Natural killer cell (primary cell): ENCODE measurements at places on chromosomes 1 and 21. TPM values are rescaled to one million over a fixed set of nuclear protein-coding genes. Genes with fewer than 3 reads are reported as not detected.

The C4BPA gene
- not detected for total RNA-seq

The BRDT gene
- total RNA-seq: not detected

The CNN3 gene
- total RNA-seq: 0.55 TPM

The CCDC17 gene
- total RNA-seq: 4.5 TPM

The PIK3R3 gene
- total RNA-seq: 5.2 TPM

The CD48 gene
- 223 TPM for total RNA-seq

The OR2L8 gene
- 1.1 TPM for total RNA-seq

The FAM177B gene
- total RNA-seq: not detected

The ESRRG gene
- not detected for total RNA-seq

The FALEC gene
- total RNA-seq: not detected

The HSF2BP gene
- total RNA-seq: 0.33 TPM

The CHAF1B gene
- total RNA-seq: 7.6 TPM

The PADI3 gene
- total RNA-seq: not detected

The MX2 gene
- 37.9 TPM for total RNA-seq

The UBE2U gene
- not detected for total RNA-seq

The AMY1B gene
- not detected for total RNA-seq
